ENCODE measurements at places on chromosomes 7 and 10. TPM values are rescaled to one million over a fixed set of nuclear protein-coding genes. Genes with fewer than 3 reads are reported as not detected.

Gene MBL2
- not detected for polyA plus RNA-seq

Gene XRCC2
- 1.2 TPM for polyA plus RNA-seq

Gene CUL1
- 75.7 TPM for polyA plus RNA-seq

Gene EGR2
- 1.7 TPM for polyA plus RNA-seq

Gene TRPV6
- polyA plus RNA-seq: 0.30 TPM

Gene ANKRD61
- polyA plus RNA-seq: not detected

Gene ZNF467
- polyA plus RNA-seq: 11.9 TPM

Gene UNCX
- polyA plus RNA-seq: 1.6 TPM

Gene APBB1IP
- polyA plus RNA-seq: not detected

Gene GRID2IP
- not detected for polyA plus RNA-seq

Gene HOXA2
- polyA plus RNA-seq: not detected

Gene HBP1
- polyA plus RNA-seq: 37.7 TPM

Gene PRKCQ
- polyA plus RNA-seq: 0.26 TPM

Gene WIPF3
- 3.8 TPM for polyA plus RNA-seq

Gene GPR37
- 1.4 TPM for polyA plus RNA-seq

Gene PRLHR
- polyA plus RNA-seq: 0.20 TPM

Gene TRIM50
- not detected for polyA plus RNA-seq

Gene UCN3
- polyA plus RNA-seq: not detected

Gene CFTR
- polyA plus RNA-seq: not detected

Gene NKX2-3
- polyA plus RNA-seq: not detected

Gene GNB2
- polyA plus RNA-seq: 279 TPM

Gene ZNF786
- polyA plus RNA-seq: 8.2 TPM

Gene KIAA1217
- 0.20 TPM for polyA plus RNA-seq

Gene GPR15LG
- polyA plus RNA-seq: not detected

Gene TSPAN33
- 2.5 TPM for polyA plus RNA-seq

Gene PRPS1L1
- not detected for polyA plus RNA-seq

Gene IL15RA
- polyA plus RNA-seq: not detected

Gene GNAT3
- not detected for polyA plus RNA-seq
